NCI-H1436 treated with DMSO at 0.1 percent for 48 hours (cell line): ENCODE measurements at places on chromosomes 4 and X.

GRCh38 chr4:185318679-185319078 is 77.0 kb downstream of the LRP2BP start:
- DNase-seq = no peak

DNA sequence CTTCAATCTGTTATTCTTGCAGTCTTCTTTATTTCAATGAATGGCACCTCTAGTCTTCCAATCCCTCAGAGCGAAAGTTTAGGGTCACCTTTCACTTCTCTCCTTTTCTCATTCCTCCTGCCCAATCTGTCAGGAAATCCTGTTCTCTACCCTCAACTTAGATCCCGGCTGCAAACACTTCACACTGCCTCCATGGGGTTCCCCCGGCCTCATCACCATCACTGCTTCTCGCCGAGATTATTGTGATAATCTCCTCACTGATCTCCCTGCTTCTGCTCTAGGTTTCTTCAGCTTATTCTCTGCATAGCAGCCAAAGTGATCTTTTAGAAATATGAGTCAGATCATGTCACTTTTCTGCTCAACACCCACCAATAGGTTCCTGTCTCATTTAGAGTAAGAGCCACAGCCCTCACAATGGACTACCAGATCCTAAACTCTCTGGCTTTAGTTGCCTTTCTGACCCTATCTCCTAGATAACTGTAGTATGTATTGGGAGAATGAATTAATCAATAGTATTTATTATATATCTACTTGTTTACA is 43.6 kb upstream of the TBC1D9 start:
- no peak for DNase-seq

- DNase-seq = no peak
Measured at GRCh38 chr4:148196164-148196563, 246.1 kb downstream of the NR3C2 start.

DNA sequence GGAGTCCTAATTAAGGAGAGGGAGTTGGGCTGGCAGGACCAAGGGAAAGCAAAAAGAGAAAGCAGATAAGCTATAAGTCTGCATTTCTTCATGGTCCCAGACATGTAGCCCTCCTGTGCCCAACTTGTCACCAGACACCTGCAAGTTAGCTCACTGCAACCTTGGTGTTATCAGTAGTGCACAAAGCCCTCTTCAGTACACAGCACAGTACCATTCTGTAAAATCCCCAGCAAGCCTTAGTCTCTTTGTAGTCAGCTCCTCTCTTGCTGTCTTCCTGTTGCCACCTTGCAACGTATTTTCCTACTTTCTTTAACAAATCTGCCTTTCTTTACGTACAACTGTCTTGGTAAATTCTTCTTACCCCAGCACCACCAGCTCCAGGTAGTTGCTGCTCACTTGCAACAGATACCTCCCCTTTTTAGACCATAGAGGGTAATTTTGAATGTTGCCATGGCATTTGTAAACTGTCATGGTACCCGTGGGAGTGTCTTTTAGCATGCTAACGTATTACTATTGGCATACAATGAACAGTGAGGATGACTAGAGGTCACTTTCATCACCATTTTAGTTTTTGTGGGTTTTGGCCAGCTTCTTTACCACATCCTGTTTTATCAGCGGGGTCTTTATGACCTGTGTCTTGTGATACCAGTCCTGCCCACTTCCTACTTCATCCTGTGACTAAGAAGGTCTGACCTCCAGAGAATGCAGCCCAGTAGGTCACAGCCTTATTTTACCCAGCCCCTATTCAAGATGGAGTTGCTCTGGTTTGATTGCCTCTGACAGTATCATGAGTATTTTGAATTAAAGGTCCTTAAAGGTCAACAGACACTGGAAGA is 28.3 kb upstream of the AP1S2 start:
- no peak for DNase-seq

DNA sequence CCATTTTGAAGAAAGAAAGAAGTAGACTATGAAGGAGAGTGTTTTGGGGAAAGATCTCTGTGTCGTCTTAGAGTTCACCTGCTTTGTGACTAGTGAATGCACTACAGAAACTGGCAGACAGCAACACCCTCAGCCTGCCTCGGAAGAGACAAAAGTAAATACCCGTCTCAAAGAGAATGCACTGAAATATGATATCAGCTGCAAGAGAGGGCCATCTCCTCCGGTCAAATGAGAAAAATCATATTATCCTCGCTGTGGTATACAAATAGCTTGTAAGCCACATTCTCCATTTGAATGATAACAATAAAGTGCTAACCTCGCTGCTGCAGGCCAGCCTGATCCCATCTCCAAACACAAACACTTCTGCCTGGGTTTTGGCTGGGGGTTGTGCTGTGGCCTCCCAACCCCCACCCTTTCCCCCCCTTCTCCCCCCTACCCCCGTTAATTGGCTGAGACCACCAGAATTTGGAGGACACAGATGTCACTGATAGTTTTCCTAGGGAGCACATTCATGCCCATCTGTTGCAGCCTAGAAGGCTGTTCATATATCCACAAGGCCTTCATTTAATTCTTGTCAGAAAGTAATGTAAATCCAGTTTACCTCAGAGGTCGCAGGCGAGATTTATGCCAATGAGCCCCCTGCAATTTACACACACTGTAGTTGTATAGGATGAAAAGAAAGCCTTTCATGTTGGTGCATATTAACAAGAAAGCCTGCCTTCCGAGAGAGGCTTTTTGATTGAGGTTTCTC is 46.3 kb downstream of the ALPK1 start:
- DNase-seq = peak; percentile 1

DNA sequence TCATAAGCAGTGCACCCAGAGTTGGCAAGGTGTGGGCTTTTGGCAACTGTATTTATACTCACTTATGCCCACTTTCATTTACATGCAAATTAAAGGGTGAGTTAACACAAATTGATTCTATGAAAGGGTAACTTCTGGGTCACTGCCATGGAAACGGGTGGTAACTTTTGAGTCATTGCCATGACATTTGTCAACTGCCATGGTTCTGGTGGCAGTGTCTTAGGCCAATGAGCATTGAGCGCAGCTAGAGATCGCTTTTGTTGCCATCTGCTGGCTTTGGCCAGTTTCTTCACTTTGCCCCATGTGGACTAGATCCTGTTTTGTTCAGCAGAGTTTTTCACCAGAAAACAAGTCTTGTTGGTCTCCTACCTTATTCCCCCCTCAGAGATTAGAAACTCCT is 170.8 kb upstream of the NUDT6 start:
- DNase-seq = no peak

GRCh38 chr4:48332661-48333060 is 8.7 kb upstream of the SLAIN2 start:
- no peak for DNase-seq

GRCh38 chr4:102219129-102219528 is 126.2 kb downstream of the SLC39A8 start:
- DNase-seq = no peak

DNA sequence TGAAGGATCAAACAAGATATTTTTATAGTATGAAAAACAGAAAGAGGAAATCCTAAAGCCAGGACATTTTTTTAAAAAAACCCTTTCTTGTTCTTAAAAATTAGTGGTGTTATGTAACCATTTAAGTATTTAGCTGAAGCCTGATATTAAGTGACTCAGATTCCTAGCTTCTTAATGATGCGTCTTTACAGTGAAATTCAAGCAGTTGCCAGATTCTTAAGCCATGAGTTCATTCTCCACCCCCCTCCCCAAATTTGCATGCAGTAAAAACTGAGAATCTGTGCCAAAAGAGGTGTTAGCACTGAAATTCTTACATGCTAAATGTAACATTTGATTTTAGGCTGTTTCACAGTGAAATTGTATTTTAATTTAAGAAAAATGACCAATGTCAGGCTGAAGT is 180.8 kb downstream of the RAPGEF2 start:
- no peak for DNase-seq

- no peak for DNase-seq
Measured at GRCh38 chrX:46574774-46575381, 1.3 kb downstream of the CHST7 start.

- no peak for DNase-seq
Measured at GRCh38 chr4:158170691-158171561, 1.9 kb downstream of the GASK1B start.

DNA sequence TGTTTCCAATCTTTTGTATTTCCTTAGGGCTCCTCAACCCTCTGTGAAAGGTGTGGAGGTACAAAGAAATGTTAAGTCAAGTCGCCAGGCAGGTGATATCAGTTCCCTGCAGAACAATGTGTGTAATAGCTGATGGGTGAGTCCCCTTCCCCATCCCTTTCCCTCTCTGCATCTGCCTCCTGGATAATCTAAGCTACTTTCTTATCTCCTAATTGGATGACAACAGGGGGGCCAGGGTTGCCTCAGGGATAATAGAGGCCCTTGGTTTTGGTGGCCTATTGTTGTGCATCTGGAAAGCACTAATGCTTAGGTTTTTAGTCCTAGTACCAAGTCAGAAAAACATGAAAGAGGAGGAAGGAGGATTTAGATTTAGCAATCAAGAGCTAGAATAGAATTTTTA is 29.1 kb downstream of the MAGED1 start:
- DNase-seq = no peak

DNA sequence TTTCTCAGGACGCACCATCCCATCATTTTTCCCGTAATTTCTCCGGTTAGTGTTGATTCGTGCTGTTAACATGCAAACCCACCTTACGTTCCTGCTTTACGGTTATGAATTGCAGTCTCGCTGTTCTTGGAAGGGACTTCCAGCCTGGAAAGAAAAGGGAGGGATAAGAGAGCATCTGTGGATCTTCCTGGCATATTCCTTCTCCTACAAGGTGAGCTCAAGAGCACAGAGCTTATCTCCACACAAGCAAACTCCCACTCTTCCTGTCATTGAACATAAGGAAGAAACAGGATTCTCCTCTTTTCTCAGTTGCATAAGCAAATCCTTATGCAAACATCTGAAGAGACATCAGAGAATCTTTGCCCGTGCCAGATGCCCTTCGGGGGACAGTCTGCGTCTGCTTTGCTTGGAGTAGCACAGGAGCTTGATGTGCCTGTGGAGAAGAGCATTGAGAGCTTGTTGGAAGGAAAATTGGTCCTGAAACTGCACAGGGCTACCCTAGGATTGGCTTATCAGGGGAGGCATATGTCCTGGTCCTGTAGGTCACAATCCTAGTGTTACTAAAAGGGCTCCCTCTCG is 127.0 kb downstream of the ASMT start:
- no peak for DNase-seq

- DNase-seq = no peak
Measured at GRCh38 chr4:947491-947971, 15.3 kb downstream of the TMEM175 start.

GRCh38 chr4:82515705-82516104 is 46.1 kb downstream of the TMEM150C start:
- DNase-seq = no peak

DNA sequence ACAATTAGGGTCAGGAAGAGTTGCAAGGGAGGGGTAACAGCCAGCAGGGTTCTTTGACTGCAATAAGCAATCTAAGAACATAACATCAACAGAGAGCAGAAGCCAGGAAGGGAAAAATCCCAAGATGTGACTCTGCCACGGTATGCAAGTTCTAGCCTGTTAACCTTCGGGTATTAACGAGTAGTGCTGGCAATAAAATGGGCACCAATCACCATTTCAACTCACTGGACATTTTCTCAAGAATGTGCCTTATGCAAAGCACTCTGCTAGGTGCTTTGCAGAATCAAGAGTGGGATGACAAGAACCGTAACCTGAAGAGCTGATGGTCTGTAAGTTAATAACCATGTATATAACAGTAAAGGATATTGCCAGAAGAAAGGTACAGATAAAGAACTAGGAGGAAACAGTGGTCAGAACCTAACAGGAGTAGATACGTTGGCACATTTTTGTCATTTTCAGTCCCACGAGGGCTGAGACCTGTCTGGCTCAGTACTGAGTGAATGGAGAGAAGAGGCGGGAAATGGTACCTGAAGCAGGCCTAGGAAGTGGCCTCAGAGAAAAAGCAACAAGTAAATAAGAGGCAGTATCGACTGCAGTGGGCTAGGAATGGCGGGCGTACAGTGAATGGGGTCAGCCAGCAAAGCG is 2.7 kb downstream of the ELOVL6 start:
- no peak for DNase-seq

- DNase-seq = peak; percentile 92
Measured at GRCh38 chr4:123418351-123418931, 21.8 kb downstream of the SPRY1 start.

DNA sequence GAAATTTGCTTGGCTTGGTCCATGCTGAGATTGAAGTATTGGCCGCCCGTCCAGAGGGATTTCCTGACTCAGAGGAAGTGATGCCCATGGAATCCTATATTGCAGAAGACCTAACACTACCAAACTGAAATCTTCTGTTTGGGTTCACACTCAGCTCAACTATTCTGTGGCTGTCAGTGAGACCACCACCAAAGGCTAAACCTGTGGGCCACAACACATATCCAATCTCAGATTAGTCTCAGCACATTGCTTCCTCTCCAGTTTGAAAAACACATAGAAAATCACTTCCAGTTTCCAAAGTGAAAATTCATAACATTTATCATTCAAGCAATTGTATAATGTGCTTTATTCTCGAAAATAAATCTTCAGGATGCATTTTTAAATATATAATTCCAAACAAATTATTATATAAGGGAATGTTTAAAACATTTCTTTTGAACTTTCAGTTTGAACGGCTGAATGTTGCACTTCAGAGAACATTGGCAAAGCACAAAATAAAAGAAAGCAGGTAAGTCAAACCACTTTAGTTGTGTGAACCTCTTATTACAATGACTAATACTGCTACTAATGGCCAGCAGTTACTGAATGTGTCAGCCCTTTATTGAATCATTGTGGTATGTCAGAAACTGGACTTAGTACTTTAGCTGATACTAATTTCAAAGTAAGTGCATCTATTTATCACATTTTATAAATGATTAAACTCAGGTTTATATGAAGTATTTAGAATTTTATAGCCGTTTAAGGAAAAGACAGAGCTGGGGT is 37.0 kb downstream of the GUCY1A1 start:
- no peak for DNase-seq

DNA sequence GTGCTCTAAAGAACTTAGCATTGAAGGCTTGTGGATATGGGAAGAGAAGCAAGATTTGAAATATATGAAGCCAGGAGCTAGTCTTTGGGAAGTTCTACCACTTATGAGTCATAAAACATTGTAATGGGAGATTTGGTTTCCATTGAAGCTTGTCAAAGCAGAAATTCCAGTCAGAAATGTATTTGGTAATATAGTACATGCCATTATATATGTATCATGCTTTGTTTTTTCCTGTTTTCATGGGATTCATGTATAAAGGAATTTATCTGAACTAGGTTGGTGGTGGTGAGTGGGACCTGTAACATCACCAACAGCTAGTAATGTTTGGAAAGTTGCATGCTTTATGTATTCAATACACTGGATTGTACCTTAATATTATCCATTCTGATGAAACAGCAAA is 14.6 kb upstream of the DCAF8L2 start:
- no peak for DNase-seq

DNA sequence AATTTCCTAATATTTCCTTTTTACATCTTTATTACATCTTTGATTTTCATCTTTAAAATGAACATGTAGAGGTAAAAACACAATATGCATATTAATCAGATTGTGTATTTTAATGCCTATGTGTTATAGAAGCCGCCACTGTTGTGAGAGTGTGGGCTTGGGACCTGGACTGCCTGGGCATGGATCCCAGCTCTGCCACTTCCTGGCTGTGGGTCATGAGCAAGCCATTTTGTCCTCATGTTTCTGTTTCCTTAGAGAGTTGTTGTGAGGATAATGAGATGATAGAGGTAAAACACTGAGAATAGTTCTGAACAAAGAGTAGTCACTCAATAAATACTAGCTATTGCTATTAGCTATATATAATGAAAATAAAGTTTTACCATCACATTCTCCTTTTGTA is 38.4 kb upstream of the SCOC start:
- DNase-seq = no peak

- no peak for DNase-seq
Measured at GRCh38 chr4:152640058-152640921, 39.5 kb downstream of the TMEM154 start.

- no peak for DNase-seq
Measured at GRCh38 chr4:150280081-150280895, 202.0 kb downstream of the DCLK2 start.
